Immature natural killer cell (primary cell): ENCODE measurements at places on chromosomes 7 and 10. TPM values are rescaled to one million over a fixed set of nuclear protein-coding genes. Genes with fewer than 3 reads are reported as not detected.
A peak's percentile ranks its signal among the peaks of the same experiment; 100 is the strongest.

- H3K27ac ChIP-seq: no peak overlapping the region
- H3K27me3 ChIP-seq: no peaks in the 10 kb centered on the region
- no peaks in the 10 kb centered on the region for H3K36me3 ChIP-seq
- no peak overlapping the region for H3K4me3 ChIP-seq
- H3K4me1 ChIP-seq: no peaks in the 10 kb centered on the region
Measured at GRCh38 chr7:110784749-110785148, 306.2 kb upstream of the LRRN3 start.

DNA sequence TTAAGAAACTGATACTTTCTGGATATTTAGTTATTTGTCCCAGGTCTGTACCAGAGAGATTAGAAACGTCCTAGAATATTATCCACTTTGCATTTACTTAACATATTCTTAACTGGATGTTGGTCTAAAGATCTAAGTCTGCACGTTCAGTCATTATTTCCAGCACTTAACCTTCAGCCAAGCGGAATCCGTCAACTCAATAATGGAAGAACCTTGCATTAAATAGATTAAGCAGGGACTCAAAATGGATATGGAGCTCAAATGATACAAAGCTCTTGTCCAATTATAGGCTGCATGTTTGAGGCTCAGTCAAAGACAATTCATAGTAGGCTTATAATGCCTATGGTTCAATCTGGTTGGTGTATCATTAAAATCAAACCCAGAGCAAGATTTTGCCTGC, 162.9 kb downstream of the SEMA3D start:
- H3K27ac ChIP-seq: no peak overlapping the region
- no peak for DNase-seq
- no peak overlapping the region for H3K4me3 ChIP-seq
- no peaks in the 10 kb centered on the region for H3K36me3 ChIP-seq

- H3K36me3 ChIP-seq: no peaks in the 10 kb centered on the region
- H3K4me3 ChIP-seq: no peak overlapping the region
- H3K27ac ChIP-seq: no peak overlapping the region
- no peak for DNase-seq
Measured at GRCh38 chr10:52318136-52318701, 4.1 kb downstream of the DKK1 start.

DNA sequence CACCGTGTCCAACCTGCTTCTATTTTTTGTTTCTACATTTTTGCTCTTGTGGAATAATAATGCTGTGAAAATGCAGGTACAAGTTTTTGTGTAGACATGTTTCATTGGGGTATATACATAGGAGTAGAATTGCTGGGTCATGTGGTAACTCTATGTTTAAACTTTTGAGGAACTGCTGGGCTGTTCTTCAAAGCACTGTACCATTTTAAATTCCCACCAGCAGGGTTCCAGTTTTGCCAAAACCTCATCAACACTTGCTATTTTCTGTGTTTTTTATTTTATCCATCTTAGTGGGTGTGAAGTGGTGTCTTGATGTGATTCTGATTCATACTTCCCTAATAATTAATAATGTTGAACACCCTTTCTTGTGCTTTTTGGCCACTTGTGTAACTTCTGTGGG, 138.6 kb downstream of the RGS10 start:
- no peaks in the 10 kb centered on the region for H3K4me1 ChIP-seq
- H3K36me3 ChIP-seq: peaks cover 4% of the 10 kb centered on the region
- no peak overlapping the region for H3K27ac ChIP-seq

- no peaks in the 10 kb centered on the region for H3K36me3 ChIP-seq
- H3K4me3 ChIP-seq: no peak overlapping the region
- DNase-seq: no peak
- peaks cover 11% of the 10 kb centered on the region for H3K27me3 ChIP-seq
- no peaks in the 10 kb centered on the region for H3K4me1 ChIP-seq
Measured at GRCh38 chr10:127563718-127564553, 14.8 kb downstream of the NPS start.

CNPY1 gene
- not detected for polyA plus RNA-seq

DNA sequence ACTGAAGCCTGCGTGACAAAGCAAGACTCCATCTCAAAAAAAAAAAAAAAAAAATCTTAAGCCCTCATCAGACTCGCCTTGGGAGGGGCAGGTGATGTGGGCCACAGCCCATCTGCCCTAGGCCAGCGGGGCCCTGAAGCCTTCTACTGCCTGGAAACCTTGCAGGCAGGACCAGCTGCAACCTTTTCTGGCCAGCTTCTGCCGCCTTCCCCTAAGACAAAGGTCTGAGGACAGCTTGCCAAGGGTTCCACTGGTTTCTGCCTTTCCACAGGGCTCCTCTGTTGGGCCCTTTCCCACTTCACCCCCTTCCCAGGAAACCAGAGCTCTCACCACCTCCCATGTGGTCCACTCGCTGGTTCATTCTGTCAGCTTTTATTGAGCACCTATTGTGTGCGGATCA, 35.2 kb downstream of the UBTD1 start:
- DNase-seq: no peak
- H3K36me3 ChIP-seq: no peaks in the 10 kb centered on the region
- H3K4me3 ChIP-seq: no peak overlapping the region
- no peaks in the 10 kb centered on the region for H3K4me1 ChIP-seq
- no peak overlapping the region for H3K27ac ChIP-seq

DNA sequence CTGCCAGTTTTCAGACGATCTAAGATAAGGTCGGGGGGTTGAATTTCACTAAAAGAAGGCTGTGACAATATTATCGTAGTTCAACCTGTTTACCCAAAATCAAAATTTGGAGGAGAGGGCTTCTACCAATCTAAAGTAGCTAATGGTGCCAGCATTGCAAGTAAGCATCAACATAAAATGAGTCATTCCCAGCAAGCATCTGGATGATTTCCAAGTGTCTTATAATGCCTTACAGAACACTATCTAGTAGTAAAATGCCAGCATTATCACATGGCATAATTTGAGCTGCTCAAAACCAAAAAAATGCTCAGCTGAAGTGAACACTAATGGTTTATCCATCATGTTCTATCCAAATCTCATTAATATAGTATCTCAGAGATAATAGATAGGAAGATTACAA, 1193.9 kb downstream of the DNAJB9 start:
- peaks cover 1% of the 10 kb centered on the region for H3K27me3 ChIP-seq
- no peak overlapping the region for H3K27ac ChIP-seq
- no peak for DNase-seq
- no peak overlapping the region for H3K4me3 ChIP-seq
- no peaks in the 10 kb centered on the region for H3K4me1 ChIP-seq
- no peaks in the 10 kb centered on the region for H3K36me3 ChIP-seq

- H3K27ac ChIP-seq: no peak overlapping the region
- H3K36me3 ChIP-seq: no peaks in the 10 kb centered on the region
- DNase-seq: no peak
- no peaks in the 10 kb centered on the region for H3K27me3 ChIP-seq
- no peak overlapping the region for H3K4me3 ChIP-seq
Measured at GRCh38 chr7:151987748-151988529, 31.7 kb downstream of the GALNTL5 start.

DNA sequence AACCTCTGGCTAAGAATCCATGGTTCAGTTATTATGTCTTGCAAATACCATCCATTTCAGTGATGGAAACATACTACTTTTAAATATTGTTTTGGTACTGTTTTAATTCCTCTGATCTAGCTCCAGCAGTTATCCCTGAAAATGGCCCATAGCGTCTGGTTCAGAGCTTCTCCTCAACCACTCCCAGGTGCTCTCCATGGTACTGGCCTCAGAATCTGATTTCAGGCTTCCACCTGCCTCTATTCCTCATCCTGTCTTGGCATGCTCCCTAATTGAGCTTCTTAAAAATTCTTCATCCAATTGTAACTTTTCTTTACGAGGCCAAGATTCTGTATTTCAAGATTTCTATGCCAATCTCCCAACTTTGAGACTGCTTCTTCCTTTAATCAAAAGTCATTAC, 236.3 kb downstream of the HTR7 start:
- H3K4me1 ChIP-seq: no peaks in the 10 kb centered on the region
- no peak for DNase-seq
- H3K27ac ChIP-seq: no peak overlapping the region
- H3K36me3 ChIP-seq: no peaks in the 10 kb centered on the region

- peaks cover 3% of the 10 kb centered on the region for H3K36me3 ChIP-seq
- H3K4me3 ChIP-seq: no peak overlapping the region
- H3K27ac ChIP-seq: no peak overlapping the region
- peak; percentile 34 for DNase-seq
Measured at GRCh38 chr10:74419958-74420375, 268.9 kb downstream of the ADK start.

TRIM50 gene
- not detected for polyA plus RNA-seq

PTPRN2 gene
- polyA plus RNA-seq: 3.7 TPM

- no peaks in the 10 kb centered on the region for H3K36me3 ChIP-seq
- DNase-seq: no peak
- peak overlapping the region; percentile 75 for H3K4me3 ChIP-seq
- H3K27me3 ChIP-seq: peaks cover 37% of the 10 kb centered on the region
Measured at GRCh38 chr7:27198871-27199801, 755 bp downstream of the HOXA13 start.

DNA sequence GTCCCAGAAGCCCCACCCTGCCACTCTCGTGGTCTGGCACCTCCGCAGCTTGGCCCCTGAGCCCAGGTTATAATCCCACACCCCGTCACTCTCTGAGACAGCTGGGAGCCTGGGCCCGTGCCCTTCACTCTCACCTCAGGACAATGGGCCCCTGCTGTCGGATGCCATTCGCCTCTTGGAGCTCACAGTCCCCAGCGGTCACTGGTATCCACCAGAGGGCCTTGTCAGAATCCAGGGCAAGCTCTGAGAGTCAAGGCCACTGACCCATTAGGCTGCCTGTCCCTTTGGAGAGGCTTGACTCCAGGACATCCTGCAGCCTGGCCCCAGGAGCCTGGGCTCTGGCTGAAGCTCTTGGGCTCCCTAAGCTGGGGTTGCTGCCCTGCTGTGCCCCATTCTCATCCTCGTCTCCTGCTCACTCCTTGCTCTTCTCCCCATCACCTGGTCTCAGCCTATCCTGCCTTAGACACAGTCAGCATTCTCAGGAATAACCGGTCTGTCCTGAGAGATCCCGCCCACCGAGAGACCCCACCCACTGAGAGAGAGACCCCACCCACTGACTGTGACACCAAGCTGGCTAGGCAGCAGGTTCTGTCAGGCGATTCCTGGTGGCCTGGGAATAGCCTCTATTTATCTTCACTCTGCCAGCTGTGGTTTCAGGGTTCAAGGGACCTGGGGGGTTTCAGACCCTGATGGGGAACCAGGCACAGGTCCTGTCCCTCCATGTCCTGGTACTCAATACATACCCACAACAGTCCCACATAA, 27.7 kb downstream of the CPXM2 start:
- no peak overlapping the region for H3K4me3 ChIP-seq
- peaks cover 8% of the 10 kb centered on the region for H3K27me3 ChIP-seq
- H3K27ac ChIP-seq: no peak overlapping the region

AIFM2 gene
- polyA plus RNA-seq: 1.4 TPM

- H3K4me3 ChIP-seq: no peak overlapping the region
- no peaks in the 10 kb centered on the region for H3K27me3 ChIP-seq
- DNase-seq: no peak
- H3K27ac ChIP-seq: no peak overlapping the region
Measured at GRCh38 chr7:108012499-108013430, 9.8 kb upstream of the LAMB1 start.

- no peak overlapping the region for H3K4me3 ChIP-seq
- no peaks in the 10 kb centered on the region for H3K36me3 ChIP-seq
- DNase-seq: no peak
- no peaks in the 10 kb centered on the region for H3K4me1 ChIP-seq
- no peaks in the 10 kb centered on the region for H3K27me3 ChIP-seq
Measured at GRCh38 chr10:68636335-68636734, 76.2 kb downstream of the TET1 start.

- H3K27ac ChIP-seq: no peak overlapping the region
- DNase-seq: no peak
- H3K4me3 ChIP-seq: no peak overlapping the region
- peaks cover 18% of the 10 kb centered on the region for H3K27me3 ChIP-seq
- no peaks in the 10 kb centered on the region for H3K36me3 ChIP-seq
- H3K4me1 ChIP-seq: no peaks in the 10 kb centered on the region
Measured at GRCh38 chr10:78740976-78741915, 327.5 kb upstream of the ZMIZ1 start.

- peaks cover 78% of the 10 kb centered on the region for H3K4me1 ChIP-seq
- peak overlapping the region; percentile 42 for H3K4me3 ChIP-seq
- H3K36me3 ChIP-seq: no peaks in the 10 kb centered on the region
- no peak for DNase-seq
Measured at GRCh38 chr10:96873756-96874467, 41.8 kb downstream of the LCOR start.

DNA sequence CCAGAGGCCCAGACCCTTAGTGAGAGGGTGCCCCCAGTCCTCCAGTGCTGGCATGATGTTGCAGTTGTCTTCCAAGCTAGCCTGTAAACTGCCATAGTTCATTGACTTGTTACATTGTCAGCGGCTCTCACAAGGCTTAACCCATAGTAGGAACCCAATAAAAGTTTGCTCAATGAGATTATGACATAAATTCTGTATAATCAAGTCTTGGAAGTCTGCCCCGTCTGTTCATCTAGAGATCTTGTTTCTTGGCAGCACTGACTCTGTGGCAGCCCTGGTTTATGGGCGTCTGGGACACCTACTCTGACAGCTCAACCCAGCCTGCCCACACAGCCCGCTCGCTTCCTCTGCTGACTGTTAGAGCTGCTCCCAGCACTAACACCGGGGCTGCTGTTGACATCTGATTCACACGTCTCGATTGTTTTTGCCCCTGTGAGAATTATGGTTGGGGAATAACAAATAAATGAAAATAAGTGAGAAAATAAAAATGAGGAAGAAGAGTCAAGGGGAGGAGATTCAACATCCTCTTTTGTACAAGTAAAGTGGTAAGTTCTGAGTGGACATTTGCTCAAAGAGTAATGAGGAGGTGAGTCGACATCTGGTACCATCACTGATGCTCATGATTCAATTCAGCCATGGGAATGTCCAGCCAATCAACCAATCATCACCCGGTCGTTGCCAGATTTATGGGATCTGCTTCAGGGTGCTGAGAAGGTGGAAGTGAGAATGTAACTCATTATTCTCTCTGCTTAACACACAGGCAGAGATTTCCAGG, 160.8 kb downstream of the SPAG6 start:
- H3K4me1 ChIP-seq: peaks cover 66% of the 10 kb centered on the region
- peak; percentile 89 for DNase-seq
- H3K27ac ChIP-seq: peak overlapping the region; percentile 90
- H3K27me3 ChIP-seq: peaks cover 2% of the 10 kb centered on the region

GRCh38 chr10:74502963-74503608, 323.3 kb upstream of the KAT6B start:
- no peaks in the 10 kb centered on the region for H3K27me3 ChIP-seq
- H3K36me3 ChIP-seq: peaks cover 15% of the 10 kb centered on the region
- no peak overlapping the region for H3K27ac ChIP-seq
- H3K4me1 ChIP-seq: no peaks in the 10 kb centered on the region
- DNase-seq: no peak
- H3K4me3 ChIP-seq: no peak overlapping the region

DNA sequence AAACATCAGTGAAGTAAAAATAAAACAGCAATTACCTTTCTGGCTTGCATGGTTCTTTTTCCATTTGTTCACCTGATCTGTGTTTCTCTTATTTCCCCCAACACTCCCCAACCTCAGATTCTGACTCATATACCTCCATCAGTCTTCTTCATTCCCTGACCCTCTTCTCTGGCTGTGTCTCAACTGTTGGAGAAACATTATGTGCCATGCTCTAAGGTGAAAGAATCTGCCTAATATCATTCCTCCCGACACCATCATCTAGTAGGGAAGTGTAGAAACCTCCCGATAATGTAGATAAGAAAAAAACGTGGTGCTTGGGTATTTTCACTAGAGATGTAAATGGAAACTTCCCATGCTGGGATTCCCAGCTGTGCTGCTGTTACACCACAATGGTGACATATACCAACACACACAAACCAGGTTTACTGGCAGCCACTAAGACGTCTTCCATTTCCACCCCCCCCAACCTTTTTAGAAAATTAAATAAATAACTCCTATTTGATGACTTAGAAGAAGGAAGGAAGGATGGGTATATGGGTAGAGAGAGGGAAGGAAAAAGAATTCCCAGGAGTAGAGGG, 63.4 kb downstream of the OSBPL3 start:
- H3K36me3 ChIP-seq: peaks cover 3% of the 10 kb centered on the region
- no peak overlapping the region for H3K4me3 ChIP-seq
- no peak for DNase-seq
- H3K4me1 ChIP-seq: peaks cover 100% of the 10 kb centered on the region
- no peaks in the 10 kb centered on the region for H3K27me3 ChIP-seq
